Fibroblast of the aortic adventitia (primary cell): ENCODE measurements at places on chromosomes 12 and 14.
A peak's percentile ranks its signal among the peaks of the same experiment; 100 is the strongest.

GRCh38 chr14:35814371-35815005 lies 5.4 kb upstream of the RALGAPA1 start:
- peak; percentile 60 for DNase-seq

- DNase-seq: no peak
Measured at GRCh38 chr14:89206389-89207031, 210.5 kb downstream of the FOXN3 start.

- DNase-seq: peak; percentile 42
Measured at GRCh38 chr14:57533214-57533613, 39.6 kb upstream of the CCDC198 start.

DNA sequence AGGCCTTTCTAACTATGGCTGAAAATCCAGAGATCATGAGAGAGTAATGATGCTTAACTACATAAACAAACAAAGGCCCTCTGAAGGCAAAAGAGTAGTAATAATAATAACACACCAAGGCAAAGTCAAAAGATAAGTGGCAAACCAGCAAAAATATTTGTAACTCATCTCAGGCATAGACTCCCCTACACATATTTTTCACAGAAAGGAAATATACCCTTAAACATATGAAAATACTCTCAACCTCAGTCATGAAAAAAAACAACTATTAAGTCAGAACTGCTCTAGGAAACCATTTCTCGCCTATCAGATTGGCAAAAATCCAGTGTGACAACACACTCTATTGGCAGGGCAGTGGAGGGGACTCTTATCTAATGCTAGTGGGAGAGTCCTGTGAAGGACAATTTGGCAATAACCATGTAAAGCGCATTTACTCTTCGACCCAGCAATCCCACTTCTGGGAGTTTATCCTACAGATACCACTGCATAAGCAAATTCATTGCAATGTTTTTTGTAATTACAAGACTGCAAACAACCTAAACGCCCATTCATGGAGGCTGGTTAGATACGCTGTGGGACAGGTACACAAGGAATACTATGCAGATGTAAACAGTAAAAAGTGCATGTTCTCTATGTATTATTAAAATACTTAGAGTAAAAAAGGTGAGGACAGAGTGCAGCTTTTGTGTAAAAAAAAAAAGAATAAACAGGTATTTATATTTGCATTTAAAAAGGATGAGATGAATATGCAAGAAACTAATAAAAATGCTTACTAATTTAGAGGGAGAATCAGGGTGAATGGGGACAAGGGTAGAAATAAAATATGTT lies 26.0 kb upstream of the IL22 start:
- peak; percentile 70 for DNase-seq

- peak; percentile 56 for DNase-seq
Measured at GRCh38 chr12:59151243-59151642, 230.9 kb upstream of the LRIG3 start.
